H7 (cell line): ENCODE measurements at places on chromosomes 7 and 10. TPM values are rescaled to one million over a fixed set of nuclear protein-coding genes. Genes with fewer than 3 reads are reported as not detected.

The LMTK2 gene
- 12.6 and 15.0 TPM in 2 replicates for total RNA-seq

The GIMAP7 gene
- not detected in 2 replicates for total RNA-seq

The LAMB1 gene
- 61.0 and 77.2 TPM in 2 replicates for total RNA-seq

The C10orf62 gene
- total RNA-seq, result not detected in 2 replicates

The PARD3 gene
- total RNA-seq, result 51.1 and 62.8 TPM in 2 replicates

The GRM3 gene
- total RNA-seq, result 0.10 and 0.30 TPM in 2 replicates

The GIMAP4 gene
- not detected in 2 replicates for total RNA-seq

The GRID1 gene
- 0.22 and 0.31 TPM in 2 replicates for total RNA-seq

The TCAF2 gene
- 0.07 and 0.10 TPM in 2 replicates for total RNA-seq

The CPA4 gene
- not detected in 2 replicates for total RNA-seq
